ENCODE measurements at places on chromosomes 5 and 9.

- DNase-seq: no peak
Observed at GRCh38 chr9:33260372-33260771, 4.1 kb downstream of the BAG1 start.

- no peak for DNase-seq
Observed at GRCh38 chr5:154513669-154514084, 35.6 kb upstream of the HAND1 start.

GRCh38 chr5:128870923-128871322 lies 94.4 kb upstream of the SLC27A6 start:
- DNase-seq: no peak

- DNase-seq: no peak
Observed at GRCh38 chr5:171872666-171873065, 87.0 kb downstream of the SMIM23 start.

DNA sequence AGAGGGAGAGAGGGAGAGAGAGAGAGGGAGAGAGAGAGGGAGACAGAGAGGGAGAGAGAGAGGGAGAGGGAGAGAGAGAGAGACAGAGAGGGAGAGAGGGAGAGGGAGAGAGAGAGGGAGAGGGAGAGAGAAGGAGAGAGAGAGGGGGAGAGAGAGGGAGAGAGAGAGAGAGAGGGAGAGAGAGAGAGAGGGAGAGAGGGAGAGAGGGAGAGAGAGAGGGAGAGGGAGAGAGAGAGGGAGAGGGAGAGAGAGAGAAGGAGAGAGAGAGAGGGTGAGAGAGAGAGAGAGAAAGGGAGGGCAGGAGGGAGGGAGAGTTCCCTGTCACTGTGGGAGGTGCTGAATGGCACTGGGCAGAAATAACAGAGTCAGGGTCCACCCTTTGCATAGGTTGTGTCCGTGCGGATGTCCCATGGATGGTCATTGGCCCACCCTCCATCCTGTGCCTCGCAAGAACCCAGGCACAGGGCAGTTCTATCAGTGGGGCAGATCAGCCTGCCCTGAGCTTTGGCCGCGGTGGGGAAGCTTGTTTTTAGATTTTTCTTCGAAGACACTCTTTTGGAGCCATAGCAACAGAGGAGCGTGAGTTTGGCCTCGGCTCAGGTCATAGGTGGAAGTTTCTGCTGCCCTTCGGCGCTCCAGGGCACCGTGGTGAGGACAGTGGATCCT lies 30.1 kb downstream of the ADAMTSL2 start:
- no peak for DNase-seq

GRCh38 chr9:107046692-107047091 lies 183.7 kb downstream of the ZNF462 start:
- no peak for DNase-seq

- DNase-seq: no peak
Observed at GRCh38 chr5:181001947-181002346, 13.3 kb downstream of the BTNL3 start.

- no peak for DNase-seq
Observed at GRCh38 chr5:144378681-144379080, 208.0 kb downstream of the KCTD16 start.

GRCh38 chr9:132880324-132880661 lies 1.6 kb downstream of the SPACA9 start:
- DNase-seq: no peak

- DNase-seq: no peak
Observed at GRCh38 chr5:136814619-136815378, 449.5 kb upstream of the TRPC7 start.
